ENCODE measurements at places on chromosomes 2 and 18.

GRCh38 chr2:65059071-65059470 is 2.9 kb downstream of the CEP68 start:
- DNase-seq, result no peak

- DNase-seq, result no peak
These were observed 56.6 kb downstream of the CLHC1 start for GRCh38 chr2:55175254-55176093.

- DNase-seq, result no peak
These were observed 185.3 kb downstream of the NYAP2 start for GRCh38 chr2:225584796-225585195.

DNA sequence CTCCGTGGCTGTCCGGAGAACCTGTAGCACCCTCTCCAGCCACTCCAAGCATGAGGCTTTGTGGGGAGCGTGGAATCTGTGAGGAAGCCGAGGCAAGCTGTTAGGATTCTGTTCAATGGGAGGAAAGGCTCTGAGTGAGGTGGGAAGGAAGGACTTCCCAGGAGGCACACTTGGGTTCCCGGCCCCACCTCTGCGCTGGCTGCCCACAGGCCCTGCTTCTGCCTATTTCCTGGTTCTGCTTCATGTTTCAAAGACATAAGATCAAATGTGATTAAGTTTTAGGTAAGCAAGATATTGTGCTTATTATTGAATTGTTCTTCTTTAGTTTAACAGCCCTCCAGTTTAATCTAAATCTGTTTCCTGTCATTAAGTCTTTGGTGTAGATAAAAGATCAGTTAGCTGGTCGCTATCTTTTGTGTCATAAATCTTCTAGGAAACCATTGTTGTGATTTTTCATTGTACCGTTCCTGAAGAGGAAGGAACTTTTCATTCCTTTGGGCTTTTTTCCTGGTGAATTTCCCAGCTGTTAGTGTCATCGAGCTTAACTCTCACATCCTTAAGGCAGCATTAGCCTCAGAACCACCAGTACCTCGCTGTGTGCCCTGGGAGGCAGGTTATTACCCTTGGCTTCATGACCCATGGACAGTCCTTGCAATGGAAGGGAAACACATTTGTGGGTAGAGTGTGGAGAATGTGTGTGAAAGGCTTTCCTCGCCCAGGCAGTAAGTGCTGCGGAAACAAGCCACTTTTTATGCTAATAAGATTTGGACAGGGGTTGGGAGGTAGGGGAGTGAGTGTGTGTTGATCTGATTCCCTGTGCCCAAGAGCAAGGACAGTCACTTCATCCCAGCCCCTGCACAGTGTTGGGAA is 61.9 kb upstream of the ALPP start:
- no peak for DNase-seq

- no peak for DNase-seq
These were observed 159.2 kb downstream of the BCL2 start for GRCh38 chr18:63160172-63160995.

DNA sequence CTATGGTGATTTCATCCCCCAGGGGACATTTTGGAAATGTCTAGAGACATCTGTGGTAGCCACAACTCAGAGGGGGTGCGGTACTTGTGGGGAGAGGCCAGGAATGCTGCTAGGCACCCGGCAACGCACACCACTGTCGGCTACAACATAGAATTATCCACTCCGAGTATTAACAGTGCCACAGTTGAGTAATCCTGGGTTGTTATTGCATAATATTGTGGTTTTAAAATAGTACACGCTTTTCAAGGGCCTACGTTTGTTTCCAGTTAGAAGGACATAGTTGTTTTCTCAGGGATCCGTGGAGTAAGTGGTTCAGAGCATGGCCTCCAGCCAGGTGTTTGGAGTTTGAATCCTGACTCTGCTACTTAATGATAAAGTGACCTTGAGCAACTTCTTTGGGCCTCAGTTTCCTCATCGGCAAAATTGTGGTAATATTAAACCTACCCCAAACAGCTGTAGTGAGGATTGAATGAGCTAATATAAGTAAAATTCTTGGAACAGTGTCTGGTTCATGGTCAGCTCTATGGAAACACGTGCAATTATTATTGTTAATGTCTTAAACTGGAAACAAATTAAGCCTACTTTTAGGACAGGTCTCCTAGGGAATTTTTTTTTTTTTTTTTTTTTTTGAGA is 24.5 kb downstream of the CYP27A1 start:
- DNase-seq, result peak; percentile 93

DNA sequence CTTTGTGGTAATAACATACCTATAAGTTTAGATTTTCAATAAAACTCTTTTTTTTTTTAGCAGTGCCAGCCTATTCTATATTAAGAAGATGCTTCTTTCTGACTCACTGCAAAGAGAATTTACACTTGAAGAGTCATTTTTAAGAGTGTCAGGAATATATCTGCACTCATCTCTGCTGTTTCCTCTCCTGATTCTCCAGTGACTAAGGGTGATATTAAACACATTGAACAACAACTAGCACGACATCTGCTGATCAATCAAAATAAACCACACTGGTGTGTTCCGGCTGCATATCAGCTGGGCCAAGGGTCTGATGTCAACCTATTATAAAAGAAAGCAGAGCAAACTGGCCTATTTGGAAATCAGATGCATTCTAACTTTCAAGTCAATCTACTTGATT is 15.0 kb downstream of the RAB27B start:
- no peak for DNase-seq

DNA sequence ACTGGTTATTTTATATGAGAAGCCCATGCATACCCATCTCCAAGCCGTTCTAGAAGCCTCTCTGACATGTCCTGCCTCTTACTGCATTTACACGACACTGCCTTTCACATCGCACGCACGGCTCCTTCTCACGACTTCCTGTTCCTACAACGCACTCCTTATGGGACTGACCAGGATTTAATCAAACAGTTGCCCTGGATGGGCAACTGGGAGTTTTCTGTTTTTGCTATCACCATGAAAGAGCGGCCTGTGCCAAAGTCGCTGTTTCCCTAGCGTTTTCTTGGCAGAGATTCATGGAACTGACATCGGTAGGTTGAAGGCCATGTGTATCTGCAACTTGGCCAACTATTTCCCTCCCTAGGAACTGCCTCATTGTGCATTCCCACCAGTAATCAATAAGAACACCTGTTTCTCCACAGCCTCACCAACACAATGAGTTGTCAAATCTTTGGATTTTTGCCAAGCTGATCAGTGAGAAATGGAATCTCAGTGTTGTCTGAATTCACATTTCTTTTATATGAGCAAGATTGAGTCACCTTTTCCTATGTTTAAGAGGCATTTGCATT is 97.2 kb upstream of the OTOS start:
- DNase-seq, result peak; percentile 84

- DNase-seq, result peak; percentile 16
These were observed 11.2 kb downstream of the SLC66A2 start for GRCh38 chr18:79940126-79940813.

GRCh38 chr18:48942554-48943261 is 8.1 kb downstream of the SMAD7 start:
- DNase-seq, result peak; percentile 74

- no peak for DNase-seq
These were observed 22.3 kb upstream of the ATP5MC3 start for GRCh38 chr2:175203621-175204496.

DNA sequence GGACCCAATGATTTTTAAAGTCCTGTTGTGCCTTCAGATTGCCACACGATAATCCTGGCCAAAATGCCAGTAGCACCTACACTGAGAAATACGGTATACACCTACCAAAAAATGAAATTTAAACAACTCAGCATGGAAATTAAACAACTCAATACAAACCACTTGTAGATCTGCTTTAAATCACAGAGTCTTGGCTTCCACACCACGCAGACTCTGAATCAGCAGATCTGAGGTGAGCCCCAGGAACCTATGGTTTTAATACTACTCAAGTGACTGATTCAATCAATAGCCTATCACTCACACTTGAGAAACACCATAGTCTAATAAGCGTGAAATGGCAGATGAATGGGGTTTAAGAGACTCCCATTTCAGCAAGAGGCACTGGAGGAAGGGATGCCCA is 46.9 kb downstream of the MAP4K3 start:
- no peak for DNase-seq

DNA sequence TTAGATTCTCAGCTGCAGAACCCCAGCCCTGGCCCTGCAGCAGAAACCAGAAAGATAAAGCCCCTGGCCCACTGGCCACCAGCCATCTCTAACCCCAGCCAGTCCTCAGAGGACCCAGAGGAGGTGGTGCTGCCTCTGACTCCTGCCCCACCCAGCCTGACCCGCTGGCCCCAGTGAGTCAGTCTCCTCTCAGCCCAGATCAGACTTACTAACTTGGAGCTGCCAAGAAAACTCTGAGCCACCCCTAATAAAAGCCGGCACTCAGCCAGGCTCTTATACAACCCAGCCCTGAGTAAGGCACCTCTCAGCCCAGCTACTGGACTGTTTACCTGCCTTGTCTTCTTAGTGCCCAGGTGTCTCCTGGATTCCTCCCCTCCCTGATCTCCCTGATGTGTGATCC is 2.0 kb downstream of the SLC14A2 start:
- peak; percentile 91 for DNase-seq

- no peak for DNase-seq
These were observed 155.2 kb downstream of the PXDN start for GRCh38 chr2:1588978-1589621.

GRCh38 chr18:62937065-62937464 is 221.7 kb downstream of the PHLPP1 start:
- no peak for DNase-seq

- no peak for DNase-seq
These were observed 34.7 kb downstream of the UNC80 start for GRCh38 chr2:209806318-209806717.

DNA sequence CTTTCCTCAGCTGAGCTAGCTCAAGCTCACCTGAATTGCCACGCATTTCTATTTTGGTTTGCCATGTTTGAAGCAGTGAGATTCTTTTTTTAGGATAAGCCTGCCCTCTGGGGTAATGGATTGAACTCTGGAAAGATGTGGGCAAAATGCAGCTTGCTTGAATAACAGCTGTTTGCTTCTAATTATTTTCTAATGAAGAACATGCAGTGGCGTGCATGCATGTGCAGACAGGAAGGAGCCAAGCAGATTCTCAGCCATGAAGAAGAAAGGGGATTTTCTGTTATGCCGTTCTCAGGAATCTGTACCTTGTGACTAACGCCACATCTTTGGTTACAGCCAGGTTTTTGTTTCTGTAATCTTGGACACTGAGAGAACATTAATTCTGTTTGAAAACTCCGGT is 171.2 kb downstream of the ANTXR1 start:
- no peak for DNase-seq

- no peak for DNase-seq
These were observed 262.8 kb upstream of the CHST9 start for GRCh38 chr18:27447930-27448329.

- DNase-seq, result no peak
These were observed 61.7 kb downstream of the INPP5D start for GRCh38 chr2:233121856-233122255.

- DNase-seq, result no peak
These were observed 44.6 kb downstream of the CD8B2 start for GRCh38 chr2:106531676-106532214.

GRCh38 chr2:6923319-6923718 is 6.1 kb downstream of the RNF144A start:
- DNase-seq, result no peak

- no peak for DNase-seq
These were observed 144.7 kb downstream of the PMAIP1 start for GRCh38 chr18:60044290-60045006.

- no peak for DNase-seq
These were observed 215.9 kb downstream of the TMEM247 start for GRCh38 chr2:46695283-46695682.

DNA sequence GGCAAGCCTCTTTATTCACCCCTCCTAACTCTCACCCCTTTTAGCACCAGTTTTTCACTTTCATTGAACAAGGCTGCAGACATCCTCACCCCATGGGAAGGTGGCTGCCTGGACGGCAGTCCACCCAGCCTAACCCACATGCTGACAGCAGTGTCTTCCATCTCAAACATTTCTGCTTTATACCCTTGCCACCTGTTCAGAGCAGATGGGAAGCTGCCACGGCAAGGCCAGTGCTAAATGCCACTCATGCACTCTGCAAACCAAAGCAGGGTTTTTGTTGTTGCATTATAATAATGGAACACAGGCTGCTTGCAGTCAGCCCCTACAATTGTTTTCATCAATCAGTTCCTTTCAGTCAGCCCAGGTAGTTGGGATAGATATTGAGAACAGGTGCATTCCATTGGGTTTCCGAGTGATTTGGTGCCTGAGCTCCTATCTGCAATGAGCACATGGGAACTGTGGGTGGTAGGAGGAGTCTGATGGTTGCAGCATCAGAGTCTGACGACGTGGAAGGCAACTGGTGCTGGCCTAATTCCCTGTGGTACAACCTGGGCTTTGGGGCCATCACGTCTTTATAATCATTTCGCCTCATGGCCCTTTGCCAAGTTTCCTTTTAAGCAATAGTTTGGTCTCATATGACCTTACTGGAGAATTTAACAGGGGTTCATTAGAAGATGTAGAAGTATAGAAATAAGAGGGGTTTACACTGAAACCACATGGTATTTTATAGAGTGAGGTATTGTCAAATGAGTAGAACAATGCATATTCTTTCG is 252.5 kb upstream of the SP5 start:
- no peak for DNase-seq

- no peak for DNase-seq
These were observed 33.0 kb upstream of the RPL37A start for GRCh38 chr2:216465579-216466195.

DNA sequence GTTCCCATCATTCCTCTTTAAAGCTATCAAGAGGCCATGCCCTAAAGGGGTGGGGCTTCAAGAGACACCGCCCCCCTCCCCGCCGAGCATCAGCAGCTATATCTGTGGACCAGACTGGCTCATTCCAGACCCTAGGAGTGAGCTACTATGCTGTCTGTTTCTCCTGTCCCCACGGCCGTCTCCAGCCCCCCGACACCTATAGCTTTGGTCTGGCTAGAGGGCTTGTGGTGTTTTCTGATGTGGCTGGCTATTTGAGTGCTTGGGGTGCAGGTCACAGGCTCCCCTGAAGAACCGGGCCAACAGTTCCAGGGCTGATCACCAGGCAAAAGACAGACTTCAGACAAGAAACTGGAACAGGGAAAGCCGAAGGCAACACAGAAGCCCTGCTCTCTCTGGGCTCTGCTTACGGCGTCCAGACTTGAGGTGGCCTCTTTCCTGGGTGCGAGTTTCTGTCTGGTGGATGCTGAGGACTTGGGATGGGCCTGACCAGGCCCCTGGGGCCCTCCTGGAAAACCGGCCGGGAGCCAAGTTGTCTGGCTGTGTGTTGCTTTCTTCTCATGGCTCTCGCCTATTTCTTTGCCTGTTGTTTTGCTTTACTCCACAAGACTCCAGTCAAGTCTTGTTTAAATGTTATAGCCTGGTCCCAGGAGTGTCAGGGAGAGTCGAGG is 83.6 kb downstream of the KLHL29 start:
- no peak for DNase-seq

- no peak for DNase-seq
These were observed 749.2 kb upstream of the CRIM1 start for GRCh38 chr2:35606394-35606793.

- no peak for DNase-seq
These were observed 124.3 kb upstream of the PELI1 start for GRCh38 chr2:64268330-64269048.

- DNase-seq, result no peak
These were observed 29.1 kb upstream of the THSD7B start for GRCh38 chr2:136736236-136736635.
